ENCODE measurements at places on chromosomes 6 and 20. TPM values are rescaled to one million over a fixed set of nuclear protein-coding genes. Genes with fewer than 3 reads are reported as not detected.

- DNase-seq: no peak
Observed at GRCh38 chr6:158020272-158020711, 38.6 kb downstream of the SYNJ2 start.

The DOK5 gene
- total RNA-seq: 5.7 TPM

DNA sequence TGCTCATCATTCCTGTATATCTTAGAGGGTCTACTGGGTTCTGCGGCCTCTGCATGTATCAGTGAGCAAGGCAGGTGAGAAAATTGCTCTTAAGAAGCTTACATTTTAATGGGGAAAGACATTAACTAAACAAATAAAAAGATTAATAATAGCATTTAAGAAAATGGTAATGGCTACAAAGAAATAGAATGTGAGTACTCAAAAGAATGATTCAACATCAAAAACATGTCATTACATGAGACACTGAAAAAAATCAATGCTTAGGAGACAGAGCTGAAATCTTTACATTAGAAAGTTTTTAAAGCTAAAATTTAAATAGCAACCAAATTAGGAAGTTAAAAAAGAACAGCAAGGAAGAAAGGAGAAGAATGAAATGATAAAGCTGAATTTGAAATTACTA is 146.9 kb upstream of the PHACTR1 start:
- DNase-seq: no peak

The VNN1 gene
- total RNA-seq: not detected

DNA sequence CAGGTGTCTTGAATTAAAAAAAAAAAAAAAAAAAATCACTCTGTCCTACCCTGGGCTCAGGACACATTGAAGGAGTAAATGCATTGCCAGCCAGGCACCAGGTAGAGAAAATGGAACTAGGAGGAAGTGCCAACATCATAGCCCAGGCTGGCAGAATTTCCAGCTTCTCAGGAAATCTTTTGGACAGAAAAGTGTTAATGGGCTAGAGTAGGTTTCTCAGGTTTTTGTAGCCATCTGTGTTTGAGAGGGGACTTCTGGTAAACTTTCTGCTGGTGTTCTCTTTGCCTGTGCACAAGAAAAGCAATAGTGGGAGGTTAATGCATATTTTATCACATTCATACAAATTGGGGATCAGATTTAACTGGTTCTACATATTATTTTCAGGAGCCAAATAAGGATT is 678.3 kb upstream of the NRSN1 start:
- no peak for DNase-seq

The TCF15 gene
- total RNA-seq: 1.3 TPM

GRCh38 chr6:145003145-145003544 is 718.0 kb downstream of the UTRN start:
- DNase-seq: no peak

DNA sequence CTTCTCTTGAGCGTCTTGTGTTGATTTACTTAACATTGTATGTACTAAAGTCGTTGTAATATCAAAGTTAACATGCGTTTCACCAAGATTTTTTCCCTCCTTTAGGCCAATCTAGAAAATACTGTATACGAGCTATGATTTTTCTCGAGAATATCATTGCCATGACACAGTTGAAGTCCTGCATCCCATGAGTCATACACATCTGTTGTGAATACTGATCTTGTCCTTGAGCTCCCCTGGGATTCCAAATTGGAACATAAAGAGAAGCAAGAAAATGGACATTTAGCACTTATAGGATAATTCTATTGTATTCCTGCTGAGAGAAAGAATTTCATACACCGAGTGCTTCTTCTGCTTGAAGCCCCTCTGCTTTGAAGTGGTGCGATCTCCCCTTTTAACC is 109.6 kb downstream of the SLC35B3 start:
- no peak for DNase-seq

The MRAP2 gene
- 5.8 TPM for total RNA-seq

GRCh38 chr6:56671651-56672461 is 29.2 kb upstream of the DST start:
- DNase-seq: peak; percentile 54

The RAET1L gene
- not detected for total RNA-seq

GRCh38 chr6:8627085-8627861 is 191.9 kb upstream of the SLC35B3 start:
- no peak for DNase-seq

DNA sequence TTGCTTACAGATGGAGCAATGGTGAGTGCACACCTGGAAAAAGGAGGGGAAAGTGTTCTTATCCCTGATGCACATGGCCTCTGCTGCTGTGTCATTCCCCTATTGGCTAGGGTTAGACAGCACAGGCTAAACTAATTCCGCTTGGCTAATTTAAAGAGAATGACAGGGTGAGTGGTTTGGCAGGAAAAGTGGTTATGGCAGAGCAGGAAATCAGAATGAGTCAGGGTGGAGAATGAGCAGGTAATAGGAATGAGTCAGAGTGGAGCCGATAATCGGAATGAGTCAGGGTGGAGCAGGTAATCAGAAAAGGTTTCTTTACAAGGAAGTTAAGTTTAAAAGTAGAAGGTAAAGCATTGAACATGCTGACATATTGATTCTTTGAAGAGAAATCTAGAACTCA is 355.5 kb upstream of the HTR1E start:
- DNase-seq: no peak

GRCh38 chr6:38012573-38012972 is 193.0 kb downstream of the ZFAND3 start:
- DNase-seq: peak; percentile 55

DNA sequence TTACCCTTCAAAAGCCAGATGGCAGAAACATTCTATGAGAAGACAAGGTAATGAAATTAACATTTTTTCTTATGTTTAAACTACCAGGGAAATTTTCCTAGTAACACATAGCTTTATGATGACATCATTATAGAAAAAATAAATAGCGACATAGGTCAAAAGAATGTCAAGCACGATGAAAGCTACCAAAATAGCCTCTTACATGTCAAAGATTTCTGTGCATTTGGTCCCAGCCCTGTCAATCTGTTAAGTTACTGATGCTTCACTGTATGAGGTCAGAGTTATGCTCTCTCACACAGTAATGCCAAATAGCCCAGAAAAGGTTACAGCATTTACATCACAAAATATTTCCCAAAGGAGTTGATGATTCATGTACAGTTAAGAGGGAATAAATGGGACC is 199.8 kb upstream of the DEFB112 start:
- no peak for DNase-seq

- peak; percentile 27 for DNase-seq
Observed at GRCh38 chr20:46308258-46309157, at the start of gene CDH22. Gene CDH22 (minus strand): TSS chr20:46308498. CDS start chr20:46251294, 57,204 bp downstream.

- no peak for DNase-seq
Observed at GRCh38 chr6:5936631-5937030, 70.1 kb downstream of the NRN1 start.

GRCh38 chr6:156434795-156435190 is 342.4 kb upstream of the ARID1B start:
- DNase-seq: no peak

The HLA-DOA gene
- not detected for total RNA-seq

The IP6K3 gene
- not detected for total RNA-seq

DNA sequence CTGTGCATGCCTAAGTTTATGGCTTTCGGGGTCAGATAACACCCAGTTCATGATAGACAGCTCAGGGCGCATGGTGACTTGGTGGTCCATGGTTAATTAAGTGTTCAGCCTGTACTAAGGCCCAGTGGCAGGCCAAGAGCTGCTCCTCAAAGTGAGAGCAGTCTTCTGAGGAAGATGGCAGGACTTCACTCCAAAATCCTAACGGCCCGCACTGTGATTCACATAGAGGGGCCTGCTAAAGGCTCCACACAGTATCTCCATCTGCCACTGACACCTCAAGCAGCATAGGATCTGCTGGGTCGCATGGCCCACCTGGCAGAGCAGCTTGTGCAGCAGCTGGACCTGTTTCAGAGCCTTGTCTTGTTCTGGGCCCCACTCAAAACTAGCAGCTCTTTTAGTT is 10.6 kb upstream of the CST7 start:
- DNase-seq: no peak

GRCh38 chr6:49526598-49526997 is 23.9 kb upstream of the C6orf141 start:
- no peak for DNase-seq

GRCh38 chr20:41304002-41304401 is 13.5 kb downstream of the ZHX3 start:
- no peak for DNase-seq

DNA sequence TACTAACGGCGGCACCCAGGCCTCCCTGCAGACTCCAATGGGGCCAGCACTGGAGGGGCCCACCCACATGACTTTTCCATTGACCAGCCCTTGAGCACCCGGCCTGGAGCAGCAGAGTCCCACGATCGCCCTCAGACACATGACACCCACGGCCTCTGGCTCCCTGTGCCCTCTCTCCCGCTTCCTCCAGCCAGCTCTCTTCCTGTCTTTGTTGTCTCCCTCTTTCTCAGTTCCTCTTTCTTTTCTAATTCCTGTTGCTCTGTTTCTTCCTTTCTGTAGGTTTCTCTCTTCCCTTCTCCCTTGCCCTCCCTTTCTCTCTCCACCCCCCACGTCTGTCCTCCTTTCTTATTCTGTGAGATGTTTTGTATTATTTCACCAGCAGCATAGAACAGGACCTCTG is 26.1 kb upstream of the FANCE start:
- peak; percentile 56 for DNase-seq

- peak; percentile 56 for DNase-seq
Observed at GRCh38 chr6:104682722-104683643, 176.7 kb downstream of the HACE1 start.

The TCF19 gene
- 28.0 TPM for total RNA-seq

DNA sequence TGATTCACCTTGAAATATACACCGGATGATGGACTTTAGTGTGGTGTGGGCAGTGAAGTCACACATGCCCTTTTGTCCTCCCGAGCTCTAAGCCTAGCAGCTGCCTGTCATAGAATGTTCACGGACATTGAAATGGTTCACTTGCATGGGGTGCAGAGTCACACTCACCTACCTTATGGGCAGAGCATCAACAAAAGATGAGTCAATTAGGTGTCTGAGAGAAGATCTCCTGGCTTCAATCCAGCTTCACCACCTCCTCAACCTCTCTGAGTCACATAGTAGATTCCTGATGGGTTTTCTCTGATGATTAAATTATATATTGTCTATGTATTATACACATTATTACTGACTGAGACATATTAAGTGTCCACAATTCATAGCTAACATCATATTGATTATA is 48.1 kb upstream of the HLA-E start:
- no peak for DNase-seq

DNA sequence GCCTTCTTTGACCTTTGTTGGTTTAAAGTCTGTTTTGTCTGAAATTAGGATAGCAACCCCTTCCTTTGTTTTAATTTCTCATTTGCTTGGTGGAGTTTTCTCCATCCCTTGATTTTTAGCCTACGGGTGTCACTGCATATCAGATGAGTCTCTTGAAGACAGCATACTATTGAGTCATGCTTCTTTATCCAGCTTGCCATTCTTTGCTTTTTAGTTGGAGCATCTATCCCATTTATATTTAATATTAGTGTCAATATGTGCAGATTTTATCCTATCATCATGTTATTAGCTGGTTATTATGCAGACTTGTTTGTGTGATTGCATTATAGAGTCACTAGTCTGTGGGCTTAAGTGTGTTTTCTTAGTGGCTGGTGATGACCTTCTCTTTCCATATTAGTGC is 622.2 kb downstream of the MMUT start:
- no peak for DNase-seq

DNA sequence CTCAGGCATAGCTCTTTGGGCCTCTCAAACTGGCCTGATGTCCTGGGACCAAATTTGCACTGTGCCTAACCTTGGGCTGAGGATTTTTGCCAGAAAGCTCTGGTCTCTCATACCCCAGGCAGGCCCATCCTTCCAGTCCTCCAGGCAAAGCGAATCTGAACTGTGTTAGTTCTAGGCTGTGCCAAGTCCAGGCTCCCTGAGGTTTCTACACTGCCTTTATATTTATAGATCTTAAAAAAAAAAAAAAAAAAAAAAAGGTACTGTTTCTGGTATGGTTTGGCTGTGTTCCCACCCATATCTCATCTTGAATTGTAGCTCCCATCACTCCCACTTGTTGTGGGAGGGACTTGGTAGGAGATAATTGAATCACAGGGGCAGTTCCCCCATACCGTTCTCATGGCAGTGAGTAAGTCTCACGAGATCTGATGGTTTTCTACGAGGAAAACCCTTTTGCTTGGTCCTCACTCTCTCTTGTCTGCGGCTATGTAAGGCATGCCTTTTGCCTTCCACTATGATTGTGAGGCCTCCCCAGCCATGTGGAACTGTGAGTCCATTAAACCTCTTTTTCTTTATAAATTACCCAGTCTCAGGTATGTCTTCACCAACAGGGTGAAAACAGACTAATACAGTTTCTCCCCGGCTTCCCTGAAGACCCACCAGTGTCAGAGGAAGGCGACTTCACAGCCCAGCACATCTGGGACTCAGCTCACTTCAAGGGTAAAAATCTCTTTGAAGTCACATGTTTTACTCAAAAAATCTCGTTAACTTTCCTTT is 39.0 kb upstream of the TBXT start:
- DNase-seq: no peak

The OR2J2 gene
- not detected for total RNA-seq

- DNase-seq: no peak
Observed at GRCh38 chr6:170111141-170111664, 179.7 kb downstream of the DLL1 start.

- peak; percentile 43 for DNase-seq
Observed at GRCh38 chr6:53796791-53797190, 2.0 kb downstream of the LRRC1 start.

The BPIFA1 gene
- not detected for total RNA-seq

The REM1 gene
- not detected for total RNA-seq

The GJE1 gene
- not detected for total RNA-seq

GRCh38 chr20:48841196-48841874 is 13.5 kb upstream of the PREX1 start:
- DNase-seq: no peak

DNA sequence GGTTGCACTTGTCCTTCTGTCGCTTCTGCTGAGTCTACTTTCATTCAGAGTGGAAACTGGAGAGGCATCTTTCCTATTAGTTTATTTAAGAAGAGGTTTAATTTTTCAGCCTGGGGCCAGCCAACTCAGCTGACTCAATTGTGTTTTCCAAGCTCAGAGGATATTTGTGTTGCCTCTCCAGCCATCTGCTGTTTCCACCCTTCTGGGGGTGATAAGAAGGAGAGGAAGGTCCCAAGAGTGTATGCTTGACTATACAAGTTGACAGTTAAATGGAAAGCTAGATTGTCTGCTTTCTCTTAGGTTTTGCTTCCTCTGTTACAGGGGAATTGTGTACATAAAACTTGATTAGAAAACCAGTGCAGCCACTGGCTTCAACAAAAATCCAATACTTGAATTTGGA is 3.0 kb downstream of the PSMF1 start:
- DNase-seq: no peak

The TLDC2 gene
- not detected for total RNA-seq

DNA sequence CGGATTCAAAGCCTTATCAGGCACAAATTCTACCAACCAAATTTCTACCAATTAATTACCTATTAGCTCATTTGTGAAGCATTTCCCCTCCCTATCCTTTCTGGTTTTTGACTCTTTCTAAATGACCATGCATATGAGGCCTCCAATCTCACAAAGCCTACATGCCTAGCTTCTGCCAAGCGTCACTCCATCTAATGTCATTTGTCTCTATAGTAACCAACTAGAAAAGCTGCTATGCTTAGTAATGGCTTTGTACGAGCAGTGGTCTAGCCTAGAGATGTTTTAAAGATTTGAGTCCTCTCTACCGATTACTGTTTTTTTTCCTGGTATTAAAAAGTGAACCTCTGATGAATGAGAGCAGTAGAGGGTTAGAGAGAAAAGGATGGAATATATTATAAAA is 4.8 kb upstream of the ASF1A start:
- DNase-seq: no peak

- DNase-seq: peak; percentile 94
Observed at GRCh38 chr6:21005816-21006570, 471.7 kb downstream of the CDKAL1 start.

- no peak for DNase-seq
Observed at GRCh38 chr20:63527184-63527583, 6.6 kb downstream of the PPDPF start.

Data from endothelial cell of umbilical vein (primary cell).